ENCODE measurements at places on chromosomes 2 and 18.

DNA sequence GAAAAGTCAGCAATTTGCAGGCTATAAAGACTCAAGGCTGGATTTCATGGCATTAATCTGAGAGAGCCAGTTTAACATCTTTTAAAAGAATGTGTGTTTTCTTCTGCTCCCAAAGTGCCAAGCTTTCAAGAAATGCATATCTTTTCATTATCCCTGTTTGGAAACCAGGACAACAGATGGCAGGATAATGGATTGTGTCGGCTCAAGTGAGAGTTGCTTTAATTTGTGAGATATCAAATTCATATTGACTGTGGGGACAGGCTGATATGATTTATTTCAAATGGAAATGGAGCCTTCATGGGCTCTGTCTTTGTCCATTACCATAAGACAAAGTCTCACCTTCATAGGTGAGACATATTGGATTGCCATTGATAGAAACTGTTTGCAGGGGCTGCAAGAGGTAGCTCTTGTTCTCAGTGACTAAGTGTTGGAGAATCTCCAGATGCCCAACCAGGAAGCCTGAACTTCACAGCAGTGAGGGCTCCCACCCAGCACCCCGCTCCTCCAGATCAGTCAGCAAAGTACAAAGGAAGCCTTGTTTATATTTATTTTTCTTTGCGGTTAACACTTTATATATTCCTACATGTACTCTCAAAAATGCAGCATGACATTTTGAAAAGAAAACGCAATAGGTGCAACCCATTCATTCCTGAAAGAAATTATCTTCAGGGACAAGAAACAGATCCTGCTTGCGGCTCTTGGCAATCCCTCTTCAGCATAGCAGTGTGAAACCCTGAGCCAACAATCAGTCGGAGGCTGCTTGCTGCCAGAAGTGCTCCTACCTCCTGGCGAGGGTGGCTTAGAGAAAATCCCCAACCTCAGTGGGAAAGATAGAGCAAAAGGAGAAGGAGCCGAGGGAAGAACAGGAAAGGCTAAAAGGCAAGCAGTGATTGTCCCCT is 65.8 kb upstream of the ATL2 start:
- DNase-seq: no peak

- DNase-seq: no peak
These were observed 133.4 kb downstream of the VAPA start for GRCh38 chr18:10047237-10047636.

DNA sequence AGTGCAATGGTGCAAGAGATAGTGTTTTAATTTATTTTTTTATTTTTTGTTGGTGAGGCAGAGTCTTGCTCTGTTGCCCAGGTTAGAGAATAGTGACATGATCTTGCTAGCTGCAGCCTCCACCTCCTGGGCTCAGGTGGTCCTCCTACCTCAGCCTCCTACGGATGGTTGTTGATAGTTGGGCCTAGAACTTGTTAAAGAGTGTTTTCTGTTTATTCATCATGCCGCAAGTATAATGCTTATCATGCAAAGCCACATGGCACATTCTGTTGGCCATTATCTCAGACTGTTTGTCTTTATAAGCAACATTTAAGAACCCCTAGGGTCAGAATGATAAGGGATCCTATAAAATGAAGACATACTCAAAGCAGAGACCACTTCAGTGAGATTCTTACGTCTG is 1.7 kb downstream of the UGGT1 start:
- DNase-seq: no peak

DNA sequence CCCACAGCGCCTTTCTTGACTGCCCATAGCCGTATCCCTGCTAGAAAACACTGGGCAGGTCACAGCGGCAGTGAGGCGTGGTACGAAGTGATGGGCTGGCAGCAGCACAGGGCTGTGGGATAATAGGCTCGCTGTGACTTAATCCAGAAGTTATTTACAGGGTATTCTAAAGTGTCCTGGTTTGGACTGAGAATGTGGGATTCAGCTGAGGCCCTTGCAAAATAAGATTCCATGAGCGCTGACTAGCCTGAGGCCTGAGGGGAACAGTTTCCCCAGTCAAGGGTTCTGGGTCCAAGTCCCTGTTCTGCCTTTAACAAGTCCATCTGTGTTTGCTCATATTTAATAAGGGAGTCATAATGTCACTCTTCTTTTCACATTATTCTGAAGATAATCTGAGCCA is 34.6 kb downstream of the SETBP1 start:
- no peak for DNase-seq

DNA sequence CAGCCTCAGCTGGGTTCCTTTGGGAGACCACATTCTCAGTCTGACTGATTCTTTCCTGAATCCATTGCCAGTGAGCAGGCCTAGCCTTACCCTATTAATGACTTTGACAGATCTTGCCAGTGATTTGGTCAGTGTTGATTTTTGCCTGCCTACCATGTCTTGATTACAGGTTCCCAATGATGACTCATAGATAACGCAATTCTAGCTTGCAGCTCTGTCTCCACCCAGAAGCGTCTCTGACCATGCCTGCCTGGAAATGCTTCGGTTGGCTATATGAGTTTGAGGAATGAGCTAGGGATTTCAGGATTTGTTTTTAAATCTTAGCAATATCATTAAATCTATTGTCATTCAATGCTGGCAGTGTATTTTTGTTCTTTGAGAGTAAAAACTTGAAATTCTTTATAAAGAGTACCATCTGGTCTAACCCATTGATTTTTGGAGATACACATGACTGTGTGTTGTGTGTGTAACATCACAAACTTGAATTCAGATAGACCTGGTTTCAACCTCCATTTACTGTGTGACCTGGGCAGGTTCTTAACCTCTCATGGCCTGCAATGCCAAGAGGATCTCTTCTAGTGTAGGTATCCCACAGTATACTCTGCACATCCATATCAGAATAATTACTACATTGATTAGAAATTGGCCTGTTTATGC is 57.0 kb downstream of the CCDC150 start:
- DNase-seq: no peak

DNA sequence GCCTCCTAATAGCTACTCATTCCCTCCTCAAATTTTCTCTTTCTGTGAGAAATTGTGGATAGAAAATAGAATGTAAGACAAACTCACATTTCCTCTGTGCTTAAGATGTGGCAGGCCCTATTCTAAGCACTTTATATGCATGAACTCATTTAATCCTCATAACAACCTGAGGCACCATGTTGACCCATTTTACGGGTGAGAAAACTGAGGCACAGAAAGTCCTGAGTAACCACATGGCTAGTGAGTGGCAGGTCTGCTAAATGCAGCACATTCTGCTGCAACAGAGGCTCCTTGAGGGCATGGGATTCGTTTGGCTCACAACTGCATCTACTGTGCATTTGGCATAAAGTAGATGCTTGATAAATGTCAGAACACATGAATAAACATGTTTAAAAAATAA is 22.7 kb upstream of the RNF149 start:
- DNase-seq: no peak

DNA sequence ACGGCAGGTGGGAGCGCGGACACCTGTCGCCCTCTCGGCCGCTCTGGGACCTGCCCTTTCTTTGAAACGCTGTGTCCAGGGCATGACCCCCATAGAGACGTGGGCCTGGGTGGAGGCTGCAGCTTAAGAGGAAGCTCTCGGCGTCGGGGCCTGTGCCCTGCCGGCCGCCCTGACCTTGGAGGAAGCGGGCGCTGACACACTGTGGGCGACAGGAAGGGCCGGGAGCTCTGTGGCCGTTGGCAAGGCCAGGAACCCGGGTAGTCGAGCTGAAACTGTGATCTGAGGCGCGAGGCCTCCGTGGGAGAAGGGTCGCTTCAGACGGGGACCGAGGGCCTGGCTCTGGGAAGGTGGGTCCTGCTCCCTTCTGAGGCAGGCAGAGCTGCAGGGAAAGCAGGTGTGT is 28.2 kb downstream of the KCNG2 start:
- no peak for DNase-seq

DNA sequence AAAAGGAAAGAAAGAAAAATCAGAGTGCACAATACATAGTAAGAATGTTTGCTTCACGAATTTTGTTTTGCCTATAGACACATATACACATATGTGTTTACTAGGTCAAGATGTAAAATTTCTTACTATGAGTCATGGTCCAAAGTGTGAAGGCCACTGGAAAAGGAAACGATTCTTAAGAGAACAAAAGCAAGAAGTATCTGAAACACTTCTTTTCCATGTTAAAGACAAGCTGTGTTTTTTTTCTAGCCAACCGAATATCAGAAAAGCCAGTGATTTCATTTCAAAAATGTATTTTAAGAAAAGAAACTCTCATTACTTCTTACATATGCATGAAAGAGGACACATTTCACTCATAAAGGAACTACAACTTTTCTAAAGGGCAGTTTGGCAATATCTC is 24.9 kb downstream of the PECR start:
- no peak for DNase-seq

- DNase-seq: no peak
These were observed 226.3 kb downstream of the ZNF521 start for GRCh38 chr18:25125680-25126079.
